Large intestine (tissue), 12 donors: ENCODE measurements at places on chromosomes 3 and 15. TPM values are rescaled to one million over a fixed set of nuclear protein-coding genes. Genes with fewer than 3 reads are reported as not detected.

- H3K36me3 ChIP-seq, result no peaks in the 10 kb centered on the region
- no peak overlapping the region for H3K4me3 ChIP-seq
- peaks cover 3% of the 10 kb centered on the region for H3K27me3 ChIP-seq
- no peaks in the 10 kb centered on the region for H3K4me1 ChIP-seq
These were observed 8.2 kb upstream of the LRRC15 start for GRCh38 chr3:194377708-194378107.

DNA sequence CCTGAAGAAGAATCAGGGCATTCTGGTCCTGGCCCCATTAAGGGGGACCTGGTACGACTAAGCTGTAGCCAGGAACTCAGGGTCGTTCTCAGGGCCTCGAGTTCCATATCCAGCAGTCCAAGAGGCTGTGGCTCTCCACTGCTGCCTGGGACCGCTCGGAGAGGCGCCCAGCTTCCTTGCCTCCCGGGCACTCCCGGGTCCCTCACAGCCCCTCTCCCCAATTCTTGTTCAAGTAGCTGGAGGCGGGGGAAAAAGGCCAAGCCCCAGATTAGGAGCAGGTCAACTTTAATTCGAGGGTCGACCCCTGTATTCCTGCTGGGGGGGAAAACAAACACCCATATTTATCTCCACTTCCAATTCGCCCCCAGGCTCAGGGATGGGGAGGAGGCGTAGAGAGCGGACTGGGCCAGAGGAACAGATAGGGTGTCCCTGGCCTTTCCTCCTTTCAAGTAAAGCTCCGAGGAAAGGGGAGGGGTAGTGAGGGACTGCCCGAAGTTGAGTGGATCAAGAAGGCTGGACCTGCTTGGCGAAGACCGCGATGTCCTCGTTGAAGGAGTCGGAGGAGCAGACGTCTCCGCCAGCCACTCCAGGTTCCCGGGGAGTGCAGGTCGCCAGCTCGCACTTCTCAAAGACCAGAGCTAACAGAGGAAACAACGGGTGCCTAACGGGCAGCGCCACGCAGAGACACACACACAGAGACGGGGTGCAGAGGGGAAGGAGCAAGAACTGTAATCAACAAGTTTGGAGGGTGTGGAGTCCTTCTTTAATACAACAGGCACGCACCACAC, 4.4 kb downstream of the MEIS2 start:
- H3K27me3 ChIP-seq, result peaks cover 84% of the 10 kb centered on the region
- no peaks in the 10 kb centered on the region for H3K4me1 ChIP-seq
- H3K36me3 ChIP-seq, result peaks cover 2% of the 10 kb centered on the region
- H3K27ac ChIP-seq, result peak overlapping the region; percentile 28
- no peak for DNase-seq

DNA sequence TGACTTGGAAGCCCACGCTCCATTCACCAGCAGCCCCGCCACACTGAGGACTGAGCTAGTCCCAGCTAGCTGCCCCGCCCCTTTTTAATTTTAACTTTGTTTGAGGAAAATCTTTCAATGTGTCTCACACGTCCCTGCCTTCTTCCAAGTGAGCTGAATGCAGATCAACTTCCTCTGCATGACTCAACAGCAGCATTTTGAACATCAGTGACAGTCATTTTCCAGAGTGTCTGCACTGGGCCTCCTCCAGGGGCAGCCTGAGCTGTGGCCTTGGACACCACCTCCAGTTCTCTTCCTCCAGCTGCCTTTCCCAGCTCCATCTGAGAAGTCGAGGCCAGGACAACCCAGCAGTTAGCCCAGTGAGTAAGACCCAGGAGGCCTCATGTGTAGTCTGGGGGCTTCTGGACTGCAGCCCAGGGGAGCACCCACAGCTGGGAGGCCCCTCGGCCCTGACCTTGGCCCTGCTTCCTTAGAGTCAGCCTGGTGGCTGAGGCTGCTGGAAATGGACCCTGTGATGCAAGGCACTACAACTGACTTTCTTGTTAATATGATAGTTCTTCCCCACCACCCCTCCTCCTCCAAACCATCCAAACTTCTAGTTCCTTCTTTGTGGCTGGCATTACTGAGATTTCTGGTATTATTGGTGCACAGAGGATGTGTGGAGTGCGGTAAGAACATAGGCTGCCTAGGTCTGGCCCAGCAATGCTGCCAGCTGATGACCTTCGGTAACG, 21.4 kb upstream of the ESYT3 start:
- H3K27me3 ChIP-seq, result peaks cover 11% of the 10 kb centered on the region
- no peaks in the 10 kb centered on the region for H3K4me1 ChIP-seq
- no peak overlapping the region for H3K4me3 ChIP-seq
- no peaks in the 10 kb centered on the region for H3K36me3 ChIP-seq
- DNase-seq, result no peak

DNA sequence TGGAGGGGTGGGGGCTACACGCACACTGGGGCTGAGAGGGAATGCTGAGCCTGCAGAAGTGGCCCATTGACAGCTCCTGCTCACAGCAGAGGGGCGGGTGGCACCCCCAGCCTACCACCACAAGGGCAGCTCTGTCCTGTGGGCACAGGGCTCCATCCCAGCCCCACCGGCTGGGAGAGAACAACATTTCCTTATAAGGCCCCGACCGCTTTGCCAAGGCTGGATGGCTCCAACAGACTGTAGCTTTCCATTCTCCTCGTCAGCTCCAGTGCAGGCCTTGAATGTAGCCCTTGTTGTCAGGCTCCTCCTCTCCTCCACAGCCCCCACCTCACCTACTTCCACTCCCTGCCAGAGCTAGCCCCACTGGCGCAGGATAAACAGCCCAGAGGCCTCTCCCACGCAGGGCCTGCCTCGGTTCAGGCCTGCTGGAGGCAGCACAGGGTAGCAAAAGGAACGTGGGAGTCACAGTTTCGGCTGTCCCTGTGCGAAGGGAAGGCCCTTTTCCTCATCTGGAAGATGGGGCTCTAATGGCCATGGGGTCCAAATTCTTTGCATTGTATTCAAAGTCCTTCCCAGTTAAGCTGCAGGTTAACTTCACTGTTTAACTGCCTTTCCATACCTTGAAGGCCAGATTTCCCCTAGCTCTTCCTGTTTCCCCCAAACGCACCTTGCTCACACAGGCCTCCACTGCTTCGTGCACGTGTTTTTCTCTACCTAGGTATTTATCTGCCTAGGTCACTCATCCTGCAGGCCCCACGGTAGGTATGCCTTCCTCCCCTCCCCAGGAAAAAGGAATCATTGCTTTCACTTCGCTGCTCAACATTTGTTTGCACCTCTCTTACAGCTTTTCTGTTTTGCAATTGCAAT, 101.6 kb upstream of the LPP start:
- no peaks in the 10 kb centered on the region for H3K36me3 ChIP-seq
- no peak overlapping the region for H3K4me3 ChIP-seq
- H3K4me1 ChIP-seq, result peaks cover 18% of the 10 kb centered on the region
- H3K27ac ChIP-seq, result peak overlapping the region; percentile 15

- no peak overlapping the region for H3K4me3 ChIP-seq
- H3K36me3 ChIP-seq, result no peaks in the 10 kb centered on the region
- H3K4me1 ChIP-seq, result peaks cover 6% of the 10 kb centered on the region
- H3K27ac ChIP-seq, result peak overlapping the region; percentile 13
- DNase-seq, result no peak
- no peaks in the 10 kb centered on the region for H3K27me3 ChIP-seq
These were observed 129.2 kb upstream of the IL12A start for GRCh38 chr3:159859424-159859823.

GRCh38 chr15:72516777-72517176, 42.6 kb downstream of the ARIH1 start:
- DNase-seq, result no peak
- H3K27ac ChIP-seq, result no peak overlapping the region
- no peaks in the 10 kb centered on the region for H3K27me3 ChIP-seq
- H3K4me1 ChIP-seq, result no peaks in the 10 kb centered on the region
- H3K36me3 ChIP-seq, result peaks cover 4% of the 10 kb centered on the region

- no peak overlapping the region for H3K27ac ChIP-seq
- H3K4me3 ChIP-seq, result no peak overlapping the region
- no peak for DNase-seq
These were observed 320.4 kb downstream of the CTNNB1 start for GRCh38 chr3:41519746-41520145.

DNA sequence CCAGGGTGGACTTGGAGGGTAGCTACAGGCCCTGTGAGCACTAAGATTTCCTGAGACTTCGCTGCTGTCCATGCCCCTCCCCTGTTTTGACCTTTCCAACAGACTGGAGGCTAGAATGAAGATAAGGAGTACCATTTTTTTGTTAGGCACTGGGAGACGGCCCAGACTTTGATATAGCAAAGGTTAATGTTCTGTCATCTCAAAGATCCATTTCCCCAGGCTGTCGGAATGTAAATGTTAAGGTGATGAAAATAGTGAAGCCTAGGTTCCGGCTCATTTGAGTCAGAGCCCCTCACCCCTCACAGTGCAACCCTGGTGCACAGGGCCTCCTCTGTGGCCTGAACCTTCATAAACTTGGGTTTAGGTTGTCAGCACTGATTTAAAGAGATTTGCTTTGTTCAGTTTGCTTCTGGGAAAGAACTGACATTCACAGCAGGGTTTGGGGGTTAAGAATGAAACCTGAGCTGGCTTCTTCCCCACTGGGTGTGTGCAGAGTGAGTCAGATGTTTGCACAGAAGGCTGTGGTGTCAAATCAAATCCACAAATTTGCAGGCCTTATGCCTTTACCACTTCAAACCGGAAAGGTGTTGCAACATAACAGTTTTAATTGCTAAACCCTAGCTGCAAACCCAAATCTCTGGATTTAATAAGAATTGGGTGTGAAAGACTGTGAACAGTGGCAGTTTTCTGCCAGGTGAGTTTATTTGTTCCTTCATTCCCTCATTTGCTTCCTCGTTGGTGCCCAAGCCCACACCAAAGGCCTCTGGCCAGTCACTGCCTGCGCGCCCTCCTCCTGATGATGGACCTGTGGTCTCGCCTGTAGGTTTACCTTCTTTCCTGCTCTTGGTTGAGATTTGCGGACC, 20.6 kb upstream of the KCTD6 start:
- peak; percentile 70 for DNase-seq
- peak overlapping the region; percentile 76 for H3K27ac ChIP-seq
- no peaks in the 10 kb centered on the region for H3K36me3 ChIP-seq
- H3K4me3 ChIP-seq, result no peak overlapping the region

DNA sequence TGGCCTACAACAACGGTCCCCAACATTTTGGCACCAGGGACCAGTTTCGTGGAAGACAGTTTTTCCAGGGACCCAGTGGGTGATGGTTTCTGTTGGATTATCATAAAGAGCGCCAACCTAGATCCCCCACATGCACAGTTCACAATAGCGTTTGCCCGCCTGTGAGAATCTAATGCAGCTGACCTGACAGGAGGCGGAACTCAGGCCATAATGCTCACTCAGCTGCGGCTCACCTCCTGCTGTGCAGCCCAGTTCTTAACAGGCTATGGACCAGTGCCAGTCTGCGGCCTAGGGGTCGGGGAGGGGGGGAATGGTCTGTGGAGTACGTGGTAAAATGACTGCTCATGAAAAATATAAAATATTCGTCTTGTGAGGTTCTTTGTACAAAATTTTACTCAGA, 518.5 kb upstream of the CADM2 start:
- DNase-seq, result no peak
- H3K4me3 ChIP-seq, result no peak overlapping the region
- H3K36me3 ChIP-seq, result no peaks in the 10 kb centered on the region
- no peak overlapping the region for H3K27ac ChIP-seq
- no peaks in the 10 kb centered on the region for H3K4me1 ChIP-seq

GRCh38 chr3:54146506-54147239, 24.3 kb downstream of the CACNA2D3 start:
- H3K27ac ChIP-seq, result no peak overlapping the region
- no peaks in the 10 kb centered on the region for H3K36me3 ChIP-seq
- H3K27me3 ChIP-seq, result no peaks in the 10 kb centered on the region
- no peaks in the 10 kb centered on the region for H3K4me1 ChIP-seq
- H3K4me3 ChIP-seq, result no peak overlapping the region
- no peak for DNase-seq

- peak; percentile 75 for DNase-seq
- H3K27me3 ChIP-seq, result no peaks in the 10 kb centered on the region
- peaks cover 27% of the 10 kb centered on the region for H3K4me1 ChIP-seq
- H3K36me3 ChIP-seq, result no peaks in the 10 kb centered on the region
- H3K4me3 ChIP-seq, result no peak overlapping the region
These were observed 130.8 kb downstream of the UACA start for GRCh38 chr15:70632491-70633102.

GRCh38 chr15:88874275-88874674, 21.1 kb downstream of the HAPLN3 start:
- H3K27ac ChIP-seq, result no peak overlapping the region
- H3K4me3 ChIP-seq, result no peak overlapping the region
- H3K27me3 ChIP-seq, result peaks cover 27% of the 10 kb centered on the region
- no peak for DNase-seq

The MOBP gene
- polyA plus RNA-seq, result 0.10 TPM

The RASGRF1 gene
- 0.61 TPM for polyA plus RNA-seq

The PEX5L gene
- 0.61 TPM for polyA plus RNA-seq

The NRROS gene
- 2.1 TPM for polyA plus RNA-seq

The INSYN1 gene
- 3.7 TPM for polyA plus RNA-seq
